GM13977 (cell line): ENCODE measurements at places on chromosomes 12 and 14.
A peak's percentile ranks its signal among the peaks of the same experiment; 100 is the strongest.

DNA sequence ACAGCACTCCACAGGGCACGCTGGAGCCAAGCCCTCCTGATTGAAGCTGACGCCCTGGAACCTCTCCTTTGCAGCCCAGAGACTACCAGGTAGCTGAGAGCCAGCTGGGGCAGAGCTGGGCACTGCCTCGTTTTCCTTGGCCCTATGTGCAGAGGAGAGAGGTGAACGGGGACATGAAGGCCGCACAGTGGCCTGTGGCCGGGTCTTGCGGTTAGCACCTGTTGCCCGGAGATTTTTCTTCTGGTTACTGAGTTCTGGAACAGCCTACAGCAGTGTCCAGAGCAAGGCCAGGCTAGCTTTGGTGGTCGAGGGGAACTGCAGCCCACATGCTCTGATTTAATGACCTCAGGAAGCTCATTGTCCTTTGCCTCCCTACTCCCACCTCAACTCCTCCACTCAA, 201.3 kb upstream of the PRMT8 start:
- no peak for DNase-seq

DNA sequence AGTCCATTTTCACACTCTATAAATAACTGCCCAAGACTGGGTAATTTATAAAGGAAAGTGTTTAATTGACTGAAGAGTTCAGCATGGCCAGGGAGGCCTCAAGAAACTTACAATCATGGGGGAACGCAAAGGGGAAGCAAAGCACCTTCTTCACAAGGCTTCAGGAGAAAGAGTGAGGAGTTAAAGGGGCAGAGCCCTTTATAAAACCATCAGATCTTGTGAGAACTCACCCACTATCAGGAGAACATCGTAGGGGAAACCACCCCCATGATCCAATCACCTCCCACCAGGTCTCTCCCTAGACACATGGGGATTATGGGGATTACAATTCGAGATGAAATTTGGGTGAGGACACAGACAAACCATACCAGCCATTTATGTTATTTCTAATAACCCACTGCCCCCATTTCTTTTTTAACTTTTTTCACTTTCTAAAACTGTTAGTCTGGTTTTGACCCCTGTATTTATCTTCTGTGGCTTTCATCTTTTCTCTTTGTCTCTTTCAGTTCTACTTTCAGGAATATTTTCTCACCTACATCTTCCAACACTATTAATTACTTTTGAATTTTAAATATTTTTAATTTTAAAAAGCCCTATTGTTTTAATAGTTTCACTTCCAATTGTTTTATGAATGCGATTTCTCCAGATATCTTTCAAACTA, 44.5 kb downstream of the WDR89 start:
- no peak for DNase-seq

- no peak for DNase-seq
Measured at GRCh38 chr14:23514644-23514957, 37.0 kb downstream of the ZFHX2 start.

GRCh38 chr12:57456737-57457490, 1.8 kb downstream of the INHBE start:
- DNase-seq = no peak

- no peak for DNase-seq
Measured at GRCh38 chr14:32820682-32821081, 118.0 kb upstream of the NPAS3 start.

- peak; percentile 4 for DNase-seq
Measured at GRCh38 chr14:24052656-24053547, 1.1 kb downstream of the CARMIL3 start.

DNA sequence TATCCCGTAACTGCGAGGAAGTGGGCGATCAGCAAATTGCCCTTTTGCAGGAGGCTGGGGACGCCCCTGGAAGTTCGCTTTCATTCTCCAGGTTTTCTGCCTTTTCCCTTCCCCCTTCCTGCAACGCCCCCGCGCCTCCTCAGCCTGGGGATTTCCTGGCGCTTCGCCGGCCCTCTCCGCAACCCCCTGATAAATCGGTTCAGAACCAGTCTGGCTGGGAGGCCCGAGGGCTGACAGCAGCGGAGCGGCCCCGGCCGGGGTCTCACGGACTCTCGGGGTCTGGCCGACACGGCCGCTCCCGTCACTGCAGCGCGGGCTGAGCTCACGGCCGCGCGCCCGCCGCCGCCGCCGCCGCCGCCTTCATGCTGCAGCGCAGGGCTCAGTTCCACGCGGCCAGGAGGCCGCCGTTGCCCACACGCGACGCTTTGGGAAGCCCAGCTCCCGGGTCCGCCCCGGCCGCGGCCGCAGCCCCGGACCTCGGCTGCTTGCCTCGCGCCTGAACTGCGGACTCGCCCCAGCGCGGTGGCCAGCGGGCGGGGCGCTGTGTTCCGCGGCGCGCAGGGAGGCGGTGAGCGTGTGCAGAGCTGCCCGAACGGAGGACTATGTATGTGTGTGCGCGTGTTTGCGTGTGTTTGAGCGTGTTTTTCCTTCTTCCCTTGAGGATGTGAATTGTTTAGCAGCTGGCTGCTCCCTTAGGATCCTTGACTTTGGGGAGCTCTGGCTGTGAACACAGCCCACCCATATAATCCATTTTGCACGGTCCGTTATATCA, at the start of gene LRFN5:
TSS of gene LRFN5 (plus strand) at position 345 of the 772 bp plus-strand sequence.
- peak; percentile 55 for DNase-seq

DNA sequence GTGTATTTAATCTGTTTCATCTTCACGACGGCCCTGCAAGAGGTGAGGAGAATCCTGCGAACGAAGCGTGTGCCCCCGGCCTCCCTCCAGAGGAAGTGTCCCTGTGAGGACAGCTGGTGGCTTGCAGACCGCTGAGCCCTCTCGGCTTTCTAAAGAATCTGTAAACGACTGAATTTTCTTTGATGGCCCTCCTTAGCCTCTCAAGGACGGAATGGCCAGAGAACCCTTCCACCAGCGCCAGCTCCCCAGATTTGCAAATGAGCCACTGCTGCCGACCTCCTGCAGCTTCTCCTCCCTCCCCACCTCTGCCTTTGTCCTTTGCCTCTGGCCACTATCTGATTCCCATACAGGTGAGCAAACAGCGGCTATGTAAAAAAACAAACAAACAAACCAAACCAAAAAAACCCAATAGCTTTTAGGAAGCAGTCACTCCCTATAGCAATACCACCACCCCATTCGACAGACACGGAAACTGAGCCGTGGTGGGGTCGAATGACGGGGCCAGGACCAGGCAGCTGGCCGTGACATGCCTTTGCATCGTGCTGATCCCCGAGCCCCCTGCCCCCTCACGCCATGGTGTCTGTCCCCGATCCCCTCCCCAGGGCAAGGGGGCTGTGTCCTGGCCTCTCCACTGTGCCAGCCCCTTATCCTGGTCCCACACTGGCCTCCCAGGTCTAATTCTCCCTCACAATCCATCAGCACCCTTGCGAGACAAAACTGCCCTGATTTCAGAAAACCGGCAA, 23.6 kb downstream of the RFLNA start:
- DNase-seq = no peak

- DNase-seq = no peak
Measured at GRCh38 chr12:88793096-88793495, 212.8 kb upstream of the KITLG start.

GRCh38 chr14:35482994-35483515, 50.9 kb upstream of the INSM2 start:
- DNase-seq = no peak

- DNase-seq = no peak
Measured at GRCh38 chr12:25817166-25817565, 141.3 kb upstream of the RASSF8 start.

DNA sequence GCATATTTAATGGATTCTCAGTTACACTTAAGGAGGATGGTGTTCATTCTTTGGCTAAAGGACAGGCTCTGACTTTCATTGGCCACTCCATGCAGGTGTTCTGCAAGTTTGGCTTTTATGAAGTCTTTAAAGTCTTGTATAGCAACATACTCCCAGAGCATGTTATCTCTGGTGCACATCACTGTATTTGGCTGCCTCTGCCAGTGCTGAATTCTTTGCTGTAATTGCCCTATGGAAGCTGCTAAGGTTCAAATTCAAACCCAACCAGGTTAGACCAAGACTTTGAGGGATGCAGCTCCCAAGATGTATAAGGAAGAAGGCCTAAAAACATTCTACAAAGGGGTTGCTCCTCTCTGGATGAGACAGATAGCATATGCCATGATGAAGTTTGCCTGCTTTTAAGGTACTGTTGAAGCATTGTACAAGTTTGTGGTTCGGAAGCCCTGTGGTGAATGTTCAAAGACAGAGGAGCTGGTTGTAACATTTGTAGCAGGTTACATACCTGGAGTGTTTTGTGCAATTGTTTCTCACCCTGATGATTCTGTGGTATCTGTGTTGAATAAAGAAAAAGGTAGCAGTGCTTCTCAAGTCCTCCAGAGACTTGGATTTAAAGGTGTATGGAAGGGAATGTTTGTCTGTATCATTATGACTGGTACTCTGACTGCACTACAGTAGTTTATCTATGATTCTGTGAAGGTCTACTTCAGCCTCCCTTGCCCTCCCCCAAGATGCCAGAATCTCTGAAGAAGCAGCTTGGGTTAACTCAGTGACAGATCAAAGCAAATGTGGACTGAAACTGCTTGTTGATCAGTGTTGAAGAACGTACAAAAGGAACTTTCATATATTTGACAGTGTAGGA, 19.4 kb downstream of the TMEM116 start:
- no peak for DNase-seq
